ENCODE measurements at places on chromosomes 5 and 9. TPM values are rescaled to one million over a fixed set of nuclear protein-coding genes. Genes with fewer than 3 reads are reported as not detected.

DNA sequence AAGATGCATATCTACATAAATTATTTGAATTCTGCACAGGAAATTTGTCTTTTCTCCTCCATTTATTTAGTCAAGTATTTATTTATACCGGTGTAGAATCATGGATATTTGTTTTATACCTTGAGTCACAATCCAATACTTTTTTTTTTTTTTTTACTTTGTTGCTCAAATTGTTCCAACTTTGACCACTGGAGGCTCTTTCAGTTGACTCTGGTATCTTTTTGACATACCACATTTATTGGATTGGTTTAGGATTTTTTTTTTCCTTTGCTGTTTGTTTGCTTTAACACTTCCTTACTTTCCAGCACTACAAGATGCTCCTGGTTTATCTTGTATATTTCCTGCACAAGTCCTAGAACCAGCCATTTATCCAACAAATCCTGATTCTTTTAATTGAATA is 543.1 kb upstream of the RIOK2 start:
- DNase-seq: no peak

DNA sequence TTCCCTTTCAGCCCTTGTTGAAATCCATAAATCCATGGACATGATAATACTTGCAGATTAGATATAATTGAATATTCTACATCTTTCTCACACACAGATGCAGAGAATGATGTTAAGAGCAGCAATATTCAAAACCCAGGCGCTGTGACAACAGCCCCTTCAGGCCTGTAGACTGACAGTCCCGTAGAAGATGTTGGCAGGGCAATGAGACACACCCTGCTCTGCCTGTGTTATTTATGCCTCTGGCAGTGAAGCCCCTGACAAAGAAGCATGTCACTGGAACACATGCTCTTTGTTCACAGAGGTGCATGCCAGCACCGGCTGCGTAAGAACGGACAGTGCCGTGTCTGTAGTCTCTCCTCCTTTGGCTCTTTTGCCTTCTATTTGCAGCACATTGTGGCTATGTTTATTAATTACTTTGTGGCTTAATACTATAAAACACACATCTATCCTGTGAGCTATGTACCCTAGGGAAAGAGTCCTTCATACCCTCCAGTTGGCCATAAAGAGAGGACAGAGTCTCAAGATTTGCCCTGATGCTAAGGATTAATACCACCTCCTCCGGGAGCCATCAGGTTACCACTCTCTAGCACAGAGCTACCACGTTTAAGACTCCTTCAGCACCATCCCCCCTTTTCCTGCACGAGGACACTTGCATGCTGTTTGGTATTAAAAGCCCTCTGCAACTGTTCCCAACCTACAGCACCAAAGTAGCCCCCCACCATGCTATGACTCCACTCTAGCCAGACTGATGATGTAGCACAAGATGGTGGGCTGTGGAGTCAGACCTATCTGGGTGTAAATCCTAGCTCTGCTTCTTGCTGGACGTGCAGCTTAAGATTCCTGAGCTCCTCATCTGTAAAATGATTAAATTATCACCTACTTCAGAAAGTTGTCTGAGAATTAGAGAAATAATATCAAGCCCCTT is 2.0 kb upstream of the ANP32B start:
- DNase-seq: no peak

DNA sequence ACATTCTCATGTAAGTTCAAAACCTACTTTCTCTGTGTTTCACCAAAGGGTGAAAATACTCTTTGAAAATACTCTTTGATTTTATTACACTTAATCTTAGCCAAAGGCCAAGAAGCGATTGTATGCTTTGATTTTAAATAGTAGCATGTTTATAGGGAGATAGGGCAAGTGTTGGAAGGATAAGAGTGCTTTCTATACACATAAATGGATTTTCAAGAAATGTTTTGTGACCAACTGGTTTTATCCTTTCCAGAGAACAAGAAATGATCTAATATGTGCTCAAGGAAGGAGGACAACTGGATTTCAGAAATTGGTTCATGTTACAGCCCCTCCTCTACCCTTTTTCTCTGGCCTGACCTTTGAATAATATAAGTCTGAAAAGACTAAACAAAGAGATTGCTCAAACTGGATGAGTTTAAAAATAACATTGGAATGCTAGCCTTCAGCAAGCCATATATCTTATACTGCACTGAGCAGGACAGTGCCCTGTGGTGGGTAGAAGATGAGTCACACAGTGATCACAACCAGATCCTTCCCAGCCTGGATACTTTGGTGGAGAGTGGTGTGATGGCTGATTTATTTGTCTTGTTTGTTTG is 13.1 kb downstream of the PALM2AKAP2 start:
- no peak for DNase-seq

- DNase-seq: no peak
Measured at GRCh38 chr5:67019065-67019845, 177.3 kb downstream of the CD180 start.

DNA sequence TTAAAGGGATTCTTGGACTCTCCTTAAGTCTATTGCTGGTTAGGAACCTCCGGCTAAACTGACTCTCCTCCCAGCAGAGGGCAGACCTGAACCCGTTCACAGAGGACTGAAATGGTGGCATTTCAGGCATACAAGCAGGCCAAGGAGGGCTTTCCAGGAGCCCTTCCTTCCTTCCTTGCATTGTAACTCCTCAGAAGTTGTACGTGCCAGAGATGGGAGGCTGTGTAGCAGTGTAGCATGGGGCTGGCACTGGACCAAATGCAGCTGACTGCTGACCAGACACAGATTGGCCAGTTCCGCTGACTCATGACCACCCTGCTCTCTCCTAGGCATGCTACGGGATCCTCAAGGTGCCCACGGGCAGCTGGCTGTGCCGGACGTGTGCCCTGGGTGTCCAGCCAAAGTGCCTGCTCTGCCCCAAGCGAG is 36.4 kb downstream of the JADE2 start:
- DNase-seq: peak; percentile 99

GRCh38 chr5:13478831-13479465 is 465.5 kb downstream of the DNAH5 start:
- peak; percentile 13 for DNase-seq

Gene LEAP2
- 0.17 TPM for total RNA-seq

Gene PCDHGA4
- 2.2 TPM for total RNA-seq

Gene PHF24
- not detected for total RNA-seq

Gene TMEM215
- total RNA-seq: not detected

Gene ADRA1B
- 0.34 TPM for total RNA-seq

Data from dermis blood vessel endothelial cell (primary cell).